ENCODE measurements at places on chromosomes 4 and X. TPM values are rescaled to one million over a fixed set of nuclear protein-coding genes. Genes with fewer than 3 reads are reported as not detected.

The NALF2 gene
- total RNA-seq, result not detected

DNA sequence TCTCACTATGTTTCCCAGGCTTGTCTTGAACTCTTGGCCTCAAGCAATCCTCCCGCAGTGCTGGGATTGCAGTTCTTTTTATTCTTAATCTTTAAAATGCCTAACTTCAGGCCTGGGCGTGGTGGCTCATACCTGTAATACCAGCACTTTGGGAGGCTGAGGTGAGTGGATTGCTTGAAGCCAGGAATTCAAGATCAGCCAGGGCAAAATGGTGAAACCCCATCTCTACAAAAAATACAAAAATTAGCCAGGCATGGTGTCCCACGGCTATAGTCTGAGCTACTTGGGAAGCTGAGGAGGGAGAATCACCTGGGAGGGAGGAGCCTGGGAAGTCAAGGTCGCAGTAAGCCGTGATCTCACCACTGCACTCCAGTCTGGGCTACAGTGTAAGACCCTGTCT is 45.9 kb downstream of the PLS3 start:
- DNase-seq, result no peak

DNA sequence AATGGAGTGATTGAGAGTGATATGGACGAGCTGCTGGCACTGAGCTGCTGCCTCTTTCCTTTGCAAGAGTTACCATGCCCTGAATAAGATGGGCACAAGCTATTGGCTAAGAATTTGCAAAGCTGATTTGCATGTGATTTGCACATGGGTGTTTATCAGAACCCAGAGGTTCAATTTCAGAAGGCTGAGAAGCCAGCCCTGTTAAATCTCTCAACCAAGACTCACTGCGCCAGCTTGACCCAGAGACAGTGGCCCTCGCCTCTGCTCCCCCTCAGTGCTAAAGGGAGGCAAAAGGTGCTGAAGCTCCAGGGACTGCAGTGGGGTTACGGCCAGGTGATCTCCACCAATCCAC is 701 bp downstream of the ARHGAP4 start:
- DNase-seq, result peak; percentile 71

GRCh38 chrX:121823406-121823805 is 776.0 kb downstream of the GLUD2 start:
- DNase-seq, result no peak

DNA sequence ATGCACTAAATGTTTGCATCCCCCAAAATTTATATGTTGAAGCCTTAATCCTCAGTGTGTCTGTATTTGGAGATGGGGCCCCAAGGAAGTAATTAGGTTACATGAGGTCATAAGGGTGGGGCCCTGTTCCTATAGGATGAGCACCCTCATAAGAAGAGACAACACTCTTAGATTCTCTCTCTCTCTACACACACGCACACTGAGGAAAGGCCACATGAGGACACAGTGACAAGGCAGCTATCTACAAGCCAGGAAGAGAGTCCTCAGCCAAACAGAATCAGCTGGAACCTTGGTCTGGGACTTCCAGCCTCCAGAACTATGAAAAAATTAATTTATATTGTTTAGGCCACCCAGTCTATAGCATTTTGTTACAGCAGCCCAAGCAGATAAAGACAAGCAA is 69.3 kb upstream of the NOCT start:
- no peak for DNase-seq

DNA sequence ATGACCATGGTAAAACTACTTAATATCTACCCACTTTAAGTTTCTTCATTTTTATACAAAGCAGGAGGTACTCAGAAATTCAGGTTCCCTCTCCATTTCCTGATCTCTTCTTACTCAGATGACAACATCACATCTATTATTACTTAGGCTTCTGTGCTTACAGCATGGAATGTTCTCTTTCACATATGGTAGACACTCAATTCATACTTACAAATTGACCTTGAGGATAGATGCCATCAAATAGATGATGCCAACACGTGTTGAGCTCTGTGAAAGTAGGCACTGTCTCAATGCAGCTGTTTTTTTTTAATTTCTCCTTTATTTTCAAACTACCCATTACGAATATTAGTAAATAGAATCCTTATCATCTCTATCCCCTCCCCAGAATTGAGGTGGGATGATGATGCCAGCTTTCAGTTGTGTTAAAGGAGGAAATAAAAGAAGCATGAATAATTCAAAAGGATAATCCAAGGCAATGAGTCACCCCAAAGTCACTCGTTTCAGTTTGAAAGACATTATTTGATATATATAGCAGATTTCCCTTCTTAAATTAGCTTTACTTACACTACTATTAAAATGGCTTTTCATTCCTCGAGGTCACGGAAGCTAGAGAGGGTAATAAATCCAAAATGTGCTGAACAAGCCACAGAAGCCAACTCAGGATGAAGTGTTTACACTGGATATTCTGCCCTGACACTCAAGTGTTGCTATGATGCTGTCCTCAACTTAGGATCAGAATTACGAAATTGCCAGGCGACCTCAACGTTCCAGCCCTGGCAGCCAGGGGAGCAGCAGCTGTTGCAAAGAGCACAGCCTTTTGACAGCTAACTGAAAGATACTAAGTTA is 124.2 kb upstream of the EOLA2 start:
- no peak for DNase-seq

DNA sequence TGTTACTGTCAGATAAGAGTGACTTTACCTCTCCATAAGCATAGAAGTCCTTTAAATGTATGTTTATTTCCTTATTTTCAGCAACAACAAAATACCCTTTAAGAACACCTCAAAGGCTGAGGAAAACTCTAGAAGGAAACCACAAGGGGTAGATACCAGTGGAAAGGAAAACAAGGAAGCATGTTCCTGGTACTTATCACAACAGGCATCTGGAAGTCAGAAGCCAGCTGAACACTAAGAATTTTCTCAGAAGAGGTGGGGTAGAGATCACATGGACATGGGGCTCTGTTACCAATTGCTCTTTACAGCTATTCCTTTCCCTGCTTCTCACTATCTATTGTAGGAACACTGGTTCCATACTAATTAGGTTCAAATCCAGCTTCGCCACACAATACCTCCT is 51.5 kb upstream of the BEND2 start:
- no peak for DNase-seq

- DNase-seq, result no peak
Measured at GRCh38 chrX:102833136-102833535, 103.9 kb upstream of the RAB40AL start.

DNA sequence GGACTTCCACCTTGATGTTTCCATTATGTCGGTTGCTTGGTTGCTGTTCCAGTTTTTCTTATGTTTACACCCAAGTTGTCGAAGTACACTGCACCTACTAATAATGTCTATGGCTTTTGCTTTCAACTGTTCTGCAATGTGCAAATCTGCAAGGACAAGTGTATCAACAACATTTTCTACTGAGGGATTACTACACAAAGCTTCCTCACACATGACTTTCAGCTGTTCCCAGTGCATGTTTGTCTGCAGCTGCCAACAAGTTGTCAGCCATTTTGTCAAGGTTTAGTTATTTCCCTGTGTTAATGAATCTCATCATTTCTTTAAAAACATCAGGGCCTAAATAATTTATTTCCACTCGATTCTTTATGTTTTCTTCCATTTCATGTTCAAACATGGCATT is 45.4 kb upstream of the UGT2A3 start:
- DNase-seq, result no peak

GRCh38 chr4:76897536-76898384 is at the start of gene SOWAHB:
Gene SOWAHB (minus strand): TSS chr4:76898144. CDS start chr4:76897849, 295 bp downstream.
- peak; percentile 19 for DNase-seq

DNA sequence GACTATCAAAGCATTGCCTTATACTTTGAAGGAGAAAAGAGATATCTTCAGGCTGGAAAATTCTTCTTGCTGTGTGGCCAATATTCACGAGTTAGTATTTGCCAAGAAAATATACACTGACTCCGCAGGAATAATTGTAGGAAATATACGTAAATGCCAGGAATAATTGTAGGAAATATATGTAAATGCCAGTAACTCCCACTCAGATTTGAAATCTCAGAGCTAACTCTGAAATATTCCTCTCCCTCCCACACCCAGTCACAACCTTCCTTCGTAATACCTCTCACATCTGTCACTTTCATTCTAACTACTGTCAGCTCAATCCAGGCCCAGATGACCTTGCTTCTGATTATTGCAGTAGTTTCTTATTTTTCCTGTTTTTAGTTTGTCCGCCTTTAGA is 73.5 kb downstream of the WDR19 start:
- DNase-seq, result no peak

DNA sequence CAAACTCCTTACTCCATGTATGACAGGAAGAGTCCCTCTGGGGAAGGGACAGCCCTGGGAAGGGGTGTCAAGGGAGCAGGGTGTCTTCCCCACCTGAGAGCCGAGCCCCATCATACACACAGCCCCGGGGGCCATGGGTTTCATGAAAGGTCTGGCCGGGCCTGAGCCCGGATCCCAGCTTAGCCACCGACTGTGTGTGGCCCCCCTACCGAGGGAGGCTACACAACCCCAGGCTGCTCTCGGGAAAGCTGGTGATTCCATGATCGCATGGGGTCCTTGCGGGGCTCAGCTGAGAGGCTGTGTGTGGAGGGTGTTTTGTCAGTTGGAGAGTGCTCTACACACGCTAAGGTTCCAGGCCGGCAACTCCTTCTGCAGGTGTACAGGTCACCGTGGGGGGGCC is 55.6 kb downstream of the SORCS2 start:
- DNase-seq, result no peak

GRCh38 chr4:120517966-120518365 is 404.6 kb downstream of the PRDM5 start:
- no peak for DNase-seq

DNA sequence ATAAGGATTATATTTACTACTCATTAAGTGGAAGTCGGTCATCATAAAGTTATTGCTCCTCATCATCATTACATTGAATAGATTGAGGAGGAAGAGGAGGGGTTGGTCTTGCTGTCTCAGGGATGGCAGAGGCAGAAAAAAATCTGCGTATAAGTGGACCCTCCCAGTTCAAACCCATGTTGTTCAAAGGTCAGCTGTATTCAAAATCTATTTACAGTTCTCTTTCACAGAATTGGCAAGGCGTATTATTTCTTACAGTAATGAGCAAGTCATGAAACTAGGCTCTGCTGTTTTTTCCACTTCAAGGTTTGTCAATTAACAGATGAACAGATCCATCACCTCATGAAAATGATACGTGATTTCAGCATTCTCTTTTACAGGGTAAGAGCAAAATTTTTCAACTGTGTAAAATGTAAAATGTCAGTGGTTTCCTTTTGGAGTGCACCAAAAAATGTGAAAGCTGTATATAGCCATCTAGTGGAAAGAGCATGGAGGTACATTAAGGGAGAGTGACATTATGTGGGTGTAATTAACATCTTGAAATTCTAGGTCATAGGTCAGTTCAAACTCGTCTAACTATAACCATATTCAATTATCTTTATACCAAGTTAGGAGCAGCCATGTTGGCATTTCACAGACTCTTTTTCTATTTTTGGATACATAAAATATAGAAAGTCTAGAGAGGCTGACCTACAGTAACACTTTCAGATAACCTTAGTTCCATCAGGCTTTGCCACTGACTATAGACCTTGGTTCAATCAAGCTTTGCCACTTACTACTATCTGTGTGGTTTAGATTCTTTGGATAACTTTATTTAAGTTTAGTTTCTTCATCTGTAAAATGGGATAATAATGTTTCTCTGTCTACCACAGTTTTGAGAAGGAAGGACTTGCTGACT is 30.1 kb downstream of the NEIL3 start:
- peak; percentile 77 for DNase-seq

DNA sequence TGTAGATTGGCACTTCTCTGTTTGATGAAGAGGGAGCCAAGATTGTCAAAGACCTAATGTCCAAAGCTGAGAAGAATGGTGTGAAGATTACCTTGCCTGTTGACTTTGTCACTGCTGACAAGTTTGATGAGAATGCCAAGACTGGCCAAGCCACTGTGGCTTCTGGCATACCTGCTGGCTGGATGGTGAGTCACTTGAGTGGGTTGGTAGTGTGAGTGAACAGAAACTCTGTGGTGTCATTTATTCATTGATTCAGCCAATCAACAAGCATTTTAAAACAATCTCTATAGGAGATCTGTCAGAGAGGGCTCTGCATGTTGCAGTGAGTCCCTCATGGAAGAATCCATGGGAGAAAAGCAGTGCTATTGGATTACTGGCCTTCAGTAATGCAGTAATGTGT is 16.3 kb downstream of the TAF9B start:
- DNase-seq, result no peak

GRCh38 chrX:32778965-32779364 is 432.4 kb downstream of the DMD start:
- no peak for DNase-seq

Measured in CD4-positive, CD25-positive, alpha-beta regulatory T cell (primary cell).